Naive thymus-derived CD8-positive, alpha-beta T cell (primary cell): ENCODE measurements at places on chromosomes 12 and 14.

DNA sequence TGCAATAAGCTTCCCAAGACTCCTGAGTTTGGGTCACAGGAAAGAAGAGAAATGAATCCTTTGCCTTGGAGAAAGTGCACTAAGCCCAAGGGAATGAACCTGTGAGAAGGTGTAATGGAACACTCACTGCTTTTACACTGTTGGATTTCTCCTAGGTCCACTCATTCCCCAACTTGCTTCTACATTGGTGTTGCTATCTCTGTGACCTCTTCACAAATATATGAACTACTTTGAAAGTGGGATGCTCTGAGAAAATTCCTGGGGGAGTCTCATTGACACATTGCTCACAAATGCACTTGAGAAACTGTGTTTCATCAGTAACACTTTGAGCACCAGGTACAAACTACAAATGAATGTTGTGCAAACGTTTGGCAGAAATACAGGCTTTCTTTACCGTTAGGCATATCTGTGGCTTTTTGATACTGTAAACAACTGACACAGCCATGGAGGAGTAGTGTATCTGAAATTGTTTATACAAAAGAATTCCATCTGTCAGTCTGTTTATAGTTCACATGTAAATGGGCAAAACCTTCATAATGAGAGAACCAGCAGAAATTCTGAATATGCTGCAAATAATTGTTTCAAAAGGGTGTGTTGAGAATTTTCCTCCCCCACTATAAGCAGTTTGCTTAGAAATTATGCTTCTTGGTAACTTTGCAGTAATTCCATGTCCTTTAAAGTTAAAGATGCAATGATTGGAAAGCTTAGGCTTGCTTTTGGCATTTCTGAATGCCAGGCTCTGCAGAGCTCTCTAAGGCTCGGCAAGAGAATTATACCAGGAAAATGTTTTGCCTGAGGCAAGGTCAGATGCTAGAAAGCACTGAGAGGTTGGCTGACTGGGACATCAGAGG, 348.5 kb upstream of the DDHD1 start:
- no peak for DNase-seq

GRCh38 chr12:54750-55535, 11.6 kb upstream of the IQSEC3 start:
- no peak for DNase-seq

DNA sequence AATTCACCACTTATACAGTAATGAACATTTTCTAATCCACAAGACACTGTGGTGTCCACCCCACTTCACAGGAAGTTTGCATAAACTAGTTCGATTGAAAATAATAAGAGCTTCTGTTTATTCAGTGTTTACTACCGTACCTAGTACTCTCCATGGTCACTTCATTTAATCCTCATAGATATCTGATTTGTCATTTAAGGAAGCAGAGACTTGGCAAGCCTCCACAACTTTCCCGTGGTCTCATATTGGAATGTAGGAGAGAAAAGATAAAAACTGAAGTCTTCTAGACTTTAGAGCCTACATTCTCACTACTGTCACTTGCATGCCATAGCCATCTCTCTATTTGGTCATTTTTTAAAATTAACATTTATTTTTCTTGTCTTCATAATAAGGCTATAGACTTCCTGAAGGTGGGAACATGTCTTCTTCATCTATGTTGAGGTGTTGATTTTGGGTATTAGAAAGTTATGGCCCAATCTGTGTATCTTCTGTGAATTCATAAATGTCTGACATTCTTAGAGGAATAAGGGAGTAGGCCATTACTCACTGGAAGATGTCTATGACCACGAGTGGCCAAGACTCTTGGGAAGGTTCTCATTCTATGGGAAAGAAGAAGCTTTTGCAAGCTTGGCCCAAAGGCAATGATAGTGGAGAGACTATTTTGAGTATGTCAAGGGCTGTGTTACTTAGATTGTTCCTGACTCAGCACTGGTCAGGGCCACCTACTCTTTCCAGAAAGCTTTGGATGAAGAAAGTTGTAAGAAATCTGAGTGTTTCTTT, 423.7 kb downstream of the LRIG3 start:
- DNase-seq, result no peak

GRCh38 chr14:21711360-21711961, 37.8 kb upstream of the OR4E1 start:
- peak; percentile 43 for DNase-seq

- DNase-seq, result no peak
Observed at GRCh38 chr12:92552412-92553108, 150.2 kb upstream of the PLEKHG7 start.

DNA sequence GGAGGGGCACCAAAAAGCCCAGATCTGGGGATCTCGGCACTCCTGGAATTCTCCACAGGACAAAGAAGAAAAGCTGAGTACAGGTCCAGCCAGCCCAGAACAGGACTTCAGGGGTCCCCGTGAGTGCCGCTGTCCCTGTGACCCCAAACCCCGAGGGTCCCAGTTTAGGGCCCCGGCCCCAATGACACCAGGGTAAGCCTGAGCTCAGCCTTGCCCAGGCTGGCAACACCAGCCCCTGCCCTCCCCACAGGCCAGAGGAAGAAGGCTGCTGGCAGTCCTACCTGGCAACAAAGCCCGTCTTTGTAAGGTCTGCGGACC, 1.8 kb downstream of the CDK2AP1 start:
- DNase-seq, result no peak

DNA sequence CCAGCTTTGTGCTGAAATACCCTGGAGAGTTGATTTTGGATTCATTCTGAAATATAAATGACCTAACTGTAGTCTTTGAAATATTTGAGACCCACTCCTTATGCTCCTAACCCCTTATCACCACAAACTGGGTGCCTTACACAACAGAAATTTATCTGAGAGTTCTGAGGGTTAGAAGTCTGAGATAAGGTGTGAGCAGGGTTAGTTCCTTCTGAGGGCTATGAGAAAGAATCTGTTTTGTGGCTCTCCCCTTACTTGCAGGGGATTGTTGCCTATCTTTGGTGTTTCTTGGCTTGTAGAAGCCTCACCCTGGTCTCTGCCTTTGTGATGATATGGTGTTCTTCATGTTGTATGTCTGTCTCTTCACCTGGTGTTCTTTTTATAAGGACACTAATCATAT, 91.7 kb downstream of the DERA start:
- DNase-seq, result no peak

DNA sequence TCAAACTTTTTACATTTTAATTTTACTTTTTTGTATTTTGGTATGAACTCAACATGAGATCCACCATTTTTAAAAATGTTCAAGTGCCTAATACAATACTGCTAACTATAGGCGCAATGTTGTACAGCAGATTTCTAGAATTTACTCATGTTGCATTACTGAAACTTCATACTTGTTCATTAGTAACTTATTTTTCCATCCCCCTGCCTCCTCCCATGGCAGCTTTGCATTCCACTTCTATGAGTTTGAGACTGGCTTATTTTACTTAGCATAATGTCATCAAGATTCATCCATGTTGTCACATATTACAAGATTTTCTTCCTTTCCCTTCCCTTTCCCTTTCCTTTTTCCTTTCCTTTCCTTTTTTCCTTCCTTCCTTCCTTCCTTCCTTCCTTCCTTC, 825.9 kb downstream of the SLC16A7 start:
- no peak for DNase-seq

- no peak for DNase-seq
Observed at GRCh38 chr14:77299771-77300170, 20.9 kb downstream of the POMT2 start.

DNA sequence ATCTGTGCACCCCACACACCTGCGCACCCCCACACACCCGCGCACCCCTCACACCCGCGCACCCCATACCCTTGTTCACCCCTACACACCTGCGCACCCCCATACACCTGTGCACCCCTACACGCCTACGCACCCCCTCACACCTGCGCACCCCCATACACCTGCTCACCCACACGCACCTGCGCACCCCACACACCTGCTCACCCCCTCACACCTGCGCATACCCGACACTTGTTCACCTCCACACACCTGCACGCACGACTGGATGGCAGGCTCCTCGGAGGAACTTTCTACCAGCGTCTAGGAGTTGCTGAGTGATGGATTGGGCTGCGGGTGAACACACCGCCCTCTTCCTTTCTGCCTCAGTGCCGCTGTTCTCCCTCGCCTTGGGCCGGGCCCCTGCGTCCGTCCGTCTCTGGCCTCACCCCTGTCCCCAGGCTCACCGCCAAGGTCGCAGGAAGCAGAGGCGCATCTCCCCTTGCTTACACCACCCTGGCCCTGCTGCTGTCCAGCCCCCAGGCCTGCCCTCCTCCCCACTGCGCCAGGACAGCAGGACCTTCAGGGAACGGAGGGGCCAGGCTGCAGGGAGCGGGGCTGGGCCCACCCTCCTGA, 20.7 kb upstream of the TMEM106C start:
- no peak for DNase-seq
